ENCODE measurements at places on chromosomes 7 and 10.

DNA sequence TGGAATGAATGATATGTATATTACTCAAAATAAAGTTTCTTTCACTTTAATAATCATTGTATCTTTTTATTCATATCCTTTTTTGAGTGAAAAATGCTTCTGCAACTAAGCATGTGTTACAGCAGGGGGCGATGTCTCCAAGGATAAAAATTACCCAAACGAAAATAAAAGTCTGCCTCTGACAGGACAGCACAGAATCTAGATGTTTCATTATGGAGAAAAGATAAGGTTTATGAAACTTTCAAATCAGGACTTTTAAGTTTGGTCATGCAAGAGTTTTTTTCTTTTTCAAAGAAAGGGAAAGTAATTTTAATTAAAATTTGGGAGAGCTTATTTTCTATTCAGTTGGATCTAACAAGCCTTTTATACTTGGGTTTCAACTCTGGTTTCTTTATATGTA, 48.4 kb downstream of the TES start:
- no peak for DNase-seq

DNA sequence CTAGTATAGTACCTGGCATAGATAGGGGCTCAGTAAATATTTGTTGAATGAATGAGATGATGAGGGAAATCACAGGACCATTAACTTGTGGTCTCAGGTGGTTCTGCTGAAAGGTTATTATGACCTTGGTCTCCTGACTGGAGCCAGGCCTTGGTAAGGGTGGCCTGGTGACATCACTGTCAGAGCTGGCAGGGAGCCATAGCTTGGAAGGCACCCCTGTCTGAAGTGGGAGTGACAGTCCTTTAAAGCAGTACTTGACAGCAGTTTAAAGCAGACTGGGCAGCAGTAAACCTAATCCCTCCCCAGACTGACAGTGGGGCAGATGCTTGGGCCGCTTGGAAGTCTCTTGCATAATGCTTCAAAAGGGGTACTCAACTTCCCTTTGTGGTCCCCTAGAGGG, 13.4 kb downstream of the DPCD start:
- no peak for DNase-seq

DNA sequence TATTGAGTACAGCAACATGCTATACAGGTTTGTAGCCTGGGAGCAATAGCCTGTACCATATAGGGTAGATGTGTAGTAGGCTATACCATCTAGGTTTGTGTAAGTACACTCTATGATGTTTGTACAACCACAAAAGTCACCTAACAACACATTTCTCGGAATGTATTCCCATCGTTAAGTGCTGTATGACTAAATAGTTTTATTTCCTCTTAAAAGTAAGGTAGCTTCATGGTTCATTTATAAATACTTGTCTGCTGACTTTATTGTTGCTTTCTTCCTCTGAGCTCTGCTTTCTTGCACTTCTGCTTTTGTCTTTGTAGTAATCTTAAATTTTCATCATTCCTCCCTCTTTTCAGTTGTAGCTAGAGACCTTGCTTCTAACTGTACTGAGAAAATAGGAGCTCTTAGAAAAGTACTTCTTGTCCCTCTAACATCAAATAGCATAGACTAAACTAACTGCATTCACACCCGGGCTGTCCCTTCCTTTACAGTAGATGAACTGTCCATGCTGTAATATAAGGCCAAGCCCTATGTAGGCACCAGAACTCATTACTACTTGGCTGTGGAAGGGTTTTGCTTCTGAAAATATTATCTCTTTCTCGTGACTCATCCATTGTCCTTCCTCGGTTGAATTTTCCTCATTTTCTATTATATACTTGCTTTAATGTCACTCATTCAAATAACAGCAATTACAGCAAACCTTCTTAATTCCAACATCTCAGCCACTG, 55.4 kb upstream of the FAM3C start:
- no peak for DNase-seq

GRCh38 chr7:1046722-1047679, 2.7 kb downstream of the GPR146 start:
- DNase-seq = no peak

GRCh38 chr7:156347132-156347531, 293.4 kb upstream of the RNF32 start:
- DNase-seq = no peak

DNA sequence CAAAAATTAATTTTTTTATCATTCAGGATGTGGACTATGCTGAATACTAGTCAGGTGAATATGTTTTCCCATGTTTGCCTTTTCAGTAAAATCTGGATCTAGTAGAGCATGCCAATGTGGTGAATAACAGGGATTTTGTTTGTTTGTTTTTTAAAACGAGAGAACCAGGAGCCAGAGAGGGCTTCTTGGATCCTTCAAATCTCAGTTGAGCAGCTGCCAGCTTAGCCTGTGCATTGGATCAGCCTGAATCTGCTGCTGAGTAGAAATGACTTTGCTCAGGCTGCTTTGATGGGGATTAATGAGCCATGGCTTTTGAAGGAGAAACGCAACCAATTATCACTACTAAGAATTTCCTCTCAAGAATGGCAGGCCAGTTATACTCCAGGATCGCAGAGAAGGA, 493.8 kb downstream of the ARL4A start:
- DNase-seq = no peak

- DNase-seq = no peak
Measured at GRCh38 chr10:493391-494148, 195.9 kb downstream of the DIP2C start.
